ENCODE measurements at places on chromosomes 4 and X.
A peak's percentile ranks its signal among the peaks of the same experiment; 100 is the strongest.

DNA sequence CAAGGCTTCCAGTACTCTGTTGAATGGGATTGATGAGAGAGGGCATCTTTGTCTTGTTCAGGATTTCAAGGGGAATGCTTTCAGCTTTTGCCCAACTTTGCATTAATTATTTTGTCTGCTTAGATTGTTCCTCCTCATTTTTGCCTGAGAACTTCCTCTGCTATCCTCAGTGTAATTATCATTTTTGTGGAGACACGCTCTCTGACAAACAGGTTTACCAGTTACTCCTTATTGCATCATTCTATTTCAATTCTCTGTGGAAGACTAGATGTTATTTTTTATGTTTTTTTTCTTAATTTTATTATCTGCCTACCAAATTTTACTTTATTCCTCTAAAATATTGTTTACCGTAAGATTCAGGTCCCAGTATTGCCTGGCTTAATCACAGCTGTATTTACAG, 349.2 kb downstream of the ADGRL3 start:
- DNase-seq: no peak

DNA sequence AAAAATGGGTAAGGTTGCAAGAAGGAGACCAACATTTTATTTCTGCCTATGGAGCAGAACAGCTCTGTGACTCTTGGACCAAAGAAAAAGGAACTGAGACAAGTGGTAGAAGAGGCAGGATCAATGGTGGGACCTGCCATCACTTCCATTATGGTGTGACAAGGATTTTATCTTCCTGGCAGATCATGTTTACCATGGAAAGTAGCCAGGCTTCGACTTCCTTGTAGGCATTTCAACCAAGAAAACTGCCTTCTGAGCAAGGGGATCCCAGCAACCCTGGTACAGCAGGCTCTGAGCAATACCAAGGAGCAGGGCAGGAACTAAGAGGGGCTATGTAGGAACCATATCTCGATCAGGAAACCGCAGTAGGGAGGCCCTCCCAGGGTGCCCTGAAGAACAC, 317.4 kb downstream of the IQCM start:
- no peak for DNase-seq

- peak; percentile 62 for DNase-seq
Measured at GRCh38 chr4:174522183-174523024, at the start of gene HPGD. TSS of gene HPGD (minus strand) at chr4:174522488. CDS start at chr4:174522451, 37 bp downstream.

GRCh38 chr4:89549907-89550306, 242.3 kb upstream of the GPRIN3 start:
- no peak for DNase-seq

- no peak for DNase-seq
Measured at GRCh38 chrX:70240751-70241150, 6.3 kb downstream of the AWAT1 start.

GRCh38 chr4:144355811-144356757, 215.6 kb upstream of the GYPA start:
- DNase-seq: peak; percentile 53

DNA sequence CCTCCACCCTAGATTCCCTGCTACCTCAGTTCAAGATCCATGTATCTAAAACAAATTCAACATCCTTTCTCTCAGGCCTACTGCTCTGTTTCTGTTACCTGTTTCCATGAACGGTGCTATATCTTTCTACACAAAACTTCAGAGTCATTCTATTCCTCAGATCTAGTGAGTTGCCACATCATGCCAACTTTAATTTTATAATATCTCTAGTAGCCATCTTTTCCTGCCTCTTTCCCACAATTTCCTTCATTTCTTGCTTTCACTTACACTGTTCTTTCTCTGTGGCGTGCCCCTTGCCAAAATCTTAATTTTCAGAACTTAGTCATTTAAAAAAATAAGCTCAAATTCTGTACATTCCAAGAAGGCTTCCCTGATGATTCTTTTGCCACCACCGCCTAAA, 15.2 kb downstream of the GUCY1A1 start:
- DNase-seq: no peak

- DNase-seq: no peak
Measured at GRCh38 chr4:20839957-20840356, 139.7 kb downstream of the PACRGL start.

DNA sequence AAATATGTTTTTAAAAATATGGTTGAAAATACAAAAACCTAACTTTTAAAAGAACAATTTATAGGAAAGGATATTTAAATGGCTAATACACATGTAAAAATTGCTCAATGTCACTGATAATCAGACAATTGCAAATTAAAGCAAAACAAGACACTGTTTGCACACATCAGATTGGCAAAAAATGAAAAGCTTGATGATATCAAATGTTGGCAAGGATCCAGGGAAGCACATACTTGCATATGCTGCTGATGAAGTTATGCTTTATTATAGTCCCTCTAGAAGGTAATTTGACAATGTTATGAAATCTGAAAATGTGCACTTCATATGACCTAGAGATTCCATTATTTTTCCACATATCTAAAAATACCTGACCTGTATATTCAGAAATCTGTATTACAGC, 45.7 kb upstream of the EPGN start:
- no peak for DNase-seq

GRCh38 chr4:807792-808191, 18.1 kb downstream of the CPLX1 start:
- DNase-seq: no peak

DNA sequence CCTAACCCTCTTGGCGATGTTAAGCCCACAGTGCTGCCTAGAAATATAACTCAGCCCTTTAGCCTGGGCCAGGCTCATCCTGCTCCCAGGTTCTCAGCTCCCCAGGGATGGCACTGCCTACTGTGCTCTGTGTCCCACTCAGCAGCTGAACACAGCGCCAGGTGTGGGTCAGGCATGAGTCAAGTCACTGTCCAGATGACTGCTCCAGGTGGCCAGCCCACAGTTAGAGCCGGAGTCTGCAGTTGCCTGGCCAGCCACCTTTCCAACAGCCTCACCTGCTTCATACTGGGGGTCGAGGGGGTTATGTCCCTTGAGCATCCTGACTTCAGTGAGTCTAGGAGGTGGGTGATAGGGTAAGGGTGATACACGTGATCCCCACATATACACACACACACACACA, 48.4 kb downstream of the TBC1D14 start:
- no peak for DNase-seq

DNA sequence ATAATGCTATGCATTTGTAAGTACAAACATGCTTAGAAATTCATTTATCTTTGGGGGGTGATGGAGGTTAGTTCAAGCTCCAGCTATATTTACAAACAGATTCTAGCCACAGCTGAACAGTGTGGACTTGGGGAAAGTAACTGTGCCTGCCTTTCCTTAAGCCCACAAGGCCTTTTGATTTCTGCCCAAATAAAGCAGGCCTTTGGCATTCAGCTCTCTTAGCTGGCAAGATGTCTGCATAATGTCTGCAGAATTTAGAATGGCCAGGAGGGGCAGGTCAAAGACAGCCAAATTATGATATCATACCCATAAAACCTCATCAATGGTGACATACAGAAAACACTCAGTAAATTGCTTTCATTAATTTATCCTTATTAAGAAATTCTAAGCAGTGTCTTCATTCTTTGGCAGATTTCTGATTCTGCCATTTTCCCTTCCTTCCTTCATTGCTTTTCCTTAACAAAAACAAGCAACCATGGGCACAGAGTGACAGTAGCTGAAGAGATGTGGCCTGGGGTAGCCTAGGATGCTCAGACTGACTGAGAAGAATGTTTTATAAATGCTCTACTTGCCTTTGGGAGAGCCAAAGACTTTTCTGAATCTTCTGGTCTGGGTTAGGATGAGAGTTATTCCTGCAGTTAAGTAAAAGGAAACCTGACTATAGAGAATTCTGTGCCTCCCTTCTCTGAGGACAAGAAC, 538.7 kb upstream of the NR3C2 start:
- DNase-seq: no peak

- DNase-seq: no peak
Measured at GRCh38 chr4:128917781-128918180, 108.3 kb downstream of the JADE1 start.

GRCh38 chr4:108048997-108049396, 59.3 kb downstream of the HADH start:
- DNase-seq: no peak

DNA sequence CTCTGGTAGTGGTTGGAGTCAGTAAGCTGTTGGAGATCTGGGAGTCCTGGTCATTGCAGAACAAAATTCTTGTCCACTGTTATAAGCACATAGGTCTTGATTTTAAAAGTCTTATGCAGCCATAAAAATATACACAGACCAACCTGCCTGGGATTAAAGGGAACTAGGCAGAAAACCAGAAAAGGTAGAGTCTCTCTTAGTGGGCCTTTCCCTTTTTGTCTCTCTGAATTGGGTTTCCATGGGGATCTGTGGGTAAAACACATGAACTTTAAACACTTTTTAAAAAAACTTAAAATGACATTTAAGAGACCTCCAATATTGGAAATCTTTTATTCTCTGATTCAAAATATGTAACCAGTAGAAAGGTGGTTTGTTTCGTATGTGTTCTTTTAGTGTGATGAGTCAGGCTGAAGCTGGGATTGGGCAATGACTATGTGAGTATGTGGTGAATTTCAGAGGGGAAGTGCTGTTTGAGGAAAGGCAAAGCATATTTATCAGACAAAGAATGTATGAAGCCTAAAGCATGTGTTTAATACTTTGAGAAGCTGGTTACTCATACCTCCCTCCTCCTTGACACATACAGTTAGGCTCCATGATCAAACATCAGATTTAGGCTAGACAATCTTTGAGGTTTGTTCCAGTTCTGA, 29.6 kb downstream of the SLC16A2 start:
- DNase-seq: no peak

Measured in WTC11 (cell line).